Vagina (tissue), 2 donors: ENCODE measurements at places on chromosomes 7 and 10. TPM values are rescaled to one million over a fixed set of nuclear protein-coding genes. Genes with fewer than 3 reads are reported as not detected.

GRCh38 chr7:27933671-27934565, 194.0 kb downstream of the TAX1BP1 start:
- DNase-seq: no peak

The RPA3 gene
- total RNA-seq: 12.3 TPM

GRCh38 chr7:81887098-81888090, 117.5 kb upstream of the HGF start:
- no peak for DNase-seq

GRCh38 chr10:61452655-61453641, at the start of gene TMEM26:
TSS of gene TMEM26 (minus strand) at chr10:61453381. CDS start at chr10:61453081, 300 bp downstream.
- DNase-seq: no peak
